ENCODE measurements at places on chromosomes 7 and 10.

GRCh38 chr10:63586043-63586442 lies 64.8 kb downstream of the REEP3 start:
- DNase-seq, result no peak

- DNase-seq, result no peak
Measured at GRCh38 chr10:119292968-119293760, 85.8 kb downstream of the GRK5 start.

DNA sequence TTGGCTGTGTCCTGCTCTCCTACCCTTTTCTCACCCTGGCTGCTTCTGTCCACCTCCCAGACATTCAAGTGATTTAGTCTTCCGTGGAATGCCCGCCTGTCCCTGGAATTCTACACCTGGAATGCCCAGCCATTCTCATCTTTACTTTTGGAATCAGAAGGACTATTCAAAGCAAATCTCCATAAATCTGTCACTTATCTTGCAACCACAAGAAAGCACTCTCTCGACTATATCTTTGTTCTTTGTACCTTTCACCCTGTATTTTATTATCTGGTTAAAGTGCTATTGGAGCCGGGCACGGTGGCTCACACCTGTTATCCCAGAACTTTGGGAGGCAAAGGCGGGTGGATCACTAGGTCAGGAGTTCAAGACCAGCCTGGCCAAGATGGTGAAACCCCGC lies 79.3 kb upstream of the KMT2E start:
- no peak for DNase-seq

- DNase-seq, result no peak
Measured at GRCh38 chr7:156206174-156206573, 393.9 kb upstream of the SHH start.

DNA sequence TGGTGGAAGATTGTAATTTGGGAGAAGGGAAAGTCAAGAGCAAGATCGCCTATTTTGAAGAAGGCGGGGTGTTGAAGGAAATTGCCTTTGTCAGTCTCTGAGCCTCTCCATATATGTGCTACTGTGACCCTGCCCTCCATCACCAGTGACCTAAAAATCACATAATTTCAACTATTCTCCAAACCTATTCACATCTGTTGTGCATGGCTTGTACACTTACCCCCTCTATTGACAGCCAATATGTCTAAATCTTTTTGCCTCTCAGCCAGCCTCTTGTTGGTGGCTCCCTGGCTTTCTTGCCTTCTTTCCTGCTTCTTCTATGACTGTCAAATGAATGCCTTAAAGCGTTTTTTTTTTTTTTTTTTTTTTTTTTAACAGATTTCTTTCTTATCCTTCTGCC lies 295.6 kb downstream of the AUTS2 start:
- DNase-seq, result no peak

DNA sequence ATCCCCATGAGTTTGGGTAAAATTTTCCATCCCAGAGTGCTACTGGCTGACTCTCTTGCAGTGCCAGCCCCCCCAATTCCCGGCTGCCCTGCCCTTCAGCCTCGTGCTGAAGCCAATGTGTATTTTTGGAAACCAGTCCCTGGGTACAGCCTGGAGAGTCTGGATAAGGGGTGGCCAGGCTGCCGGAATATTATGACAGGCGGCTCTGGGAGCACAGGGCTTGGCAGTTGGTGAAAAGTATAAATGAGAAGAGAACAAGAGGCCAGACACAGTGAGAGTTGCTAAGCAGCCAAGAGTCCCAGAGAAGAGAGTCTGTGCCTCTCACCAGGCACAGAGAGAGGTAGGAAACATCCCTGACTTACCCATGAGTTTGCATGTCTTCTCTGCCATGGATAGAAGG lies 53.6 kb downstream of the TMEM130 start:
- no peak for DNase-seq

- no peak for DNase-seq
Measured at GRCh38 chr7:86448856-86449255, 194.9 kb upstream of the GRM3 start.

GRCh38 chr10:35126062-35126529 lies 550 bp upstream of the CREM start:
- no peak for DNase-seq

DNA sequence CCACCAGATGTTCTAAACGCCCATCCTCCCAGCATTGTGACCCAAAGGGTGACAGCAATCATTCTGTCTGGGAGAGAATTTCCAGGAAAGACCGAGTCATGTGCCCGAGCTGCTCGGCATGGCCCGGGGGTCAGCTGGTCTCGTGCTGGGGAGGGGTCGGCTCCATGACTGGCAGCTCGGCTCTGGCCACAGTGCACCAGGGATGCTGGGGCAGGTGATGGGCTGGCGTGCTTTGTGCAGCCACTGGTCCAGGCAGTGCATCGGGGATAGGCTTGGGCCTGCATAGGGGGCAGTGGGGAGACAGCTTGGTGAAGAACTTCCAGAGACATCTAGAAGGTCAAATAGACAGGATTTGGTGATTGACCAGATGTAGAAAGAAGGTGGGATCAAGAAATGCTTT lies 39.2 kb upstream of the PSMG3 start:
- DNase-seq, result no peak

DNA sequence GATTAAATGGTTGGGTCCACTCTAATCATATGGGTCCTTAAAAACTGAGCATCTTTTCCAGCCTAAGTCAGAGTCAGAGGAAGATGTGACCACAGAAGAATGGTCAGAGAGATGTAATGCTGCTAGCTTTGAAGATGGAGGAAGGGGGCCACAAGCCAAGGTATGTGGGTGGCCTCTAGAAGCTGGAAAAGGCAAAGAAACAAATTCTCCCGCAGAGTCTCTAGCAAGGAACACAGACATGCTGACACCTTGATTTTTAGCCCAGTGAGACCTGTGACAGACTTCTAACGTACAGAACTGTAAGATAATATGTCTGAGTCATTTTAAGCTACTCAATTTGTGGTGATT lies 1.5 kb upstream of the EXOC6 start:
- no peak for DNase-seq

GRCh38 chr7:153090209-153090608 lies 330.7 kb downstream of the ACTR3B start:
- no peak for DNase-seq

GRCh38 chr10:132139526-132139925 lies 47.2 kb upstream of the DPYSL4 start:
- no peak for DNase-seq

GRCh38 chr7:2019711-2020511 lies 212.8 kb downstream of the MAD1L1 start:
- DNase-seq, result peak; percentile 40

- DNase-seq, result no peak
Measured at GRCh38 chr7:78063758-78064157, 265.2 kb downstream of the PHTF2 start.
